ENCODE measurements at places on chromosomes 16 and 17.

GRCh38 chr16:64892835-64893785 is 228.8 kb downstream of the CDH11 start:
- no peak for DNase-seq

- peak; percentile 61 for DNase-seq
Observed at GRCh38 chr17:38559051-38559879, 46.5 kb downstream of the SRCIN1 start.

- DNase-seq, result no peak
Observed at GRCh38 chr16:52101246-52101645, 445.7 kb downstream of the TOX3 start.

- DNase-seq, result no peak
Observed at GRCh38 chr16:15752717-15753488, 102.9 kb downstream of the NDE1 start.

DNA sequence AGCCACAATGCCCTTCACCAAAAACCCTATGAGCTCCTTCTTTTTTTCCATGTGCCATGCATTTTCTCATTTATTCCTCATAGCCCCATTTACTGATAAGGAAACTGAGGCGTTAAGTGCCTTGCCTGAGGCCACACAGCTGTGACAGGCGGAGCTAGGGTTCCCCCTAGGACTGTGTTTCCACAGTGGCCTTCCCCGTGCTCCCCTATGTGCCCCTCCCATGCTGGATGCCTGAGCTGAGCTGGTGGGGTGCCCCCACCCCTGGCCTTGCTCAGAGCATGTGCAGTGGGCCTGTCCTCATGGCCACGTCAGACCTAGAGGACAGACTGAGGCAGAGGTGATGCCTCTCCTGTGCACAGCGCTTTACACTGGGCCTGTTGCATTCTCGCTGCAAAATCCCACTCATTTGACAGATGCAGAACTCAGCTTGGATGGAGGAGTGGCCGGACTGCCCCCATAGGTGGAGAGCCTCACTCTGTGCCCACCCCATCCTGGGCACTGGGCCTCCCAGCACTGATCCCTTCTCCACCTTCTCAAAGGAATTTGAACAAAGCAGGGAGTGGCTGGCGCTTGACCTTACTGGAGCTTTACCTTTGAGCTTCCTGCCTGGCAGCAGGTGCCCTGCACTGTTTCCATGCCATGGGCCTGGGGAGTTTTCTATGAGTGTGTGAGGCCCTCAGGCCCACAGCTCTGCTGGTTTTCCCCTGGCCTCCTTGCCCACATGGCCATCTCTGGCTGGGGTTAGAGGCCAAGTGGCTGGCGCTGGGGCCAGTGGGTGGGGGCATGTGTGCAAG is 2.6 kb downstream of the MAP2K3 start:
- peak; percentile 58 for DNase-seq

DNA sequence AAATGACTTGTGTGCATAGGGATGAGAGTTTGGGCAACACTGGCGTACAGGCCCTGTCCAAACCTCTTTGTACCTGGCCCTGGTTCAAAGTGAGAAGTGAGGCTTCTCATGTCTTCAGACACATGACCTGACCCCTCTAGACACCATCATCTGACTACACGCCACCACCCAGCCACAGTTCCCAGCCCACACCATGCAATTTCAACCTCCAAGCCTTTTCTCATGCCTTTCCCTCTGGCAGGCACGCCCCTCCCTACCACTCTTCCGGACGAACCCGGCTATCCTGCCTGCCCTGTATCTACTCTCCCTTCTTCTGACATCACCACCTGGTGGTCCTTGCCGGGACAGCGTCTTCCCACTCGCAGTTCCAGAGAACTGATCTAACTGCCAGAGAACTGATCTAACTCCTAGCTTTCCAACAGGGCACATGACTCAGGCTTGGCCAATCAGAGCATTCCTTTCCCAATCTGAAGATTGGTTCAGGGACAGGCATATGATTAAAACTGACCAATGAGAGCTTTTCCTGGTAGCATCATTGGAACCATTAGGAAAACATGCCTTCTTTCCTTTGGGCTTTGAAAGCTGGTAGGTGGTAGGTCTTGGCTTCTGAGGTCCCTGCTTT is 27.1 kb upstream of the IL21R start:
- peak; percentile 85 for DNase-seq

DNA sequence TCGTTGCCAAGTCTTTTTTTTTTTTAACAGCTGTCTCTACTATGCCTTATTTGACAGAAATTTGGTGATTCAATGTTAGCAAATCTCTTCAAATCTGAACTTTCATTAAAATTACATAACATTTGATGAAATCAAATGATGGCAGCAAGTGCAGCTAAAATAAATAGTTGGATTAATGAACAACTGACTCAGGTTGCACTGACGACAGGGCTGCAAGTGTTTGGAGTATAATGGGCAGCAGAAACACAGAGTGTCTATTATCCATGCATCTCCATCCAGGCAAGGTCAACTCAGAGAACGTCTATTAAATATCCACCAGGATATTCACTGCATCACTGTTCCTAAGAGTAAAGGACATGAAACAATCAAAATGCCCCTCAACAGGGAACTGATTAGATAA is 109.8 kb downstream of the SLC39A11 start:
- no peak for DNase-seq

GRCh38 chr17:67855504-67856324 is 30.4 kb downstream of the BPTF start:
- DNase-seq, result peak; percentile 84

DNA sequence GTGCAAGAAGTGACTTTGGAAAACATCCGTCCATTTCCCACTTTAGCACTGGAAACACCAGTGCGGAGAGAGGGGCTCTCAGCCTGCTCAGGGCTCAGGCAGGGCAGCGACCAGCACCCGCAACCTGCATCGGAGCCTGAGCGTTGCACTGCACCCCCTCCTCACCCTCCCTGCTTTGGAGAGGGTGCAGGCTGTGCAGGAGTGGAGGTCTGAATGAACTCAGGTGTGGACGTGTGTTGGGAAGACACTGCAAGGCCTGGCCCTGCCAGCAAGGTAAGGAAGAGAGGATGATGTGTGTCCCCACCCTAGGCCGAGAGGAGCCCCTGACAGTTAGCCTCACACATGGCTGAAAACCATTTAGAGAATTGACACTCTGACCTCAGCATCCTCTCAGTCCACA is 81.8 kb downstream of the NT5M start:
- no peak for DNase-seq

GRCh38 chr16:78794581-78795250 is 695.3 kb downstream of the WWOX start:
- DNase-seq, result no peak

DNA sequence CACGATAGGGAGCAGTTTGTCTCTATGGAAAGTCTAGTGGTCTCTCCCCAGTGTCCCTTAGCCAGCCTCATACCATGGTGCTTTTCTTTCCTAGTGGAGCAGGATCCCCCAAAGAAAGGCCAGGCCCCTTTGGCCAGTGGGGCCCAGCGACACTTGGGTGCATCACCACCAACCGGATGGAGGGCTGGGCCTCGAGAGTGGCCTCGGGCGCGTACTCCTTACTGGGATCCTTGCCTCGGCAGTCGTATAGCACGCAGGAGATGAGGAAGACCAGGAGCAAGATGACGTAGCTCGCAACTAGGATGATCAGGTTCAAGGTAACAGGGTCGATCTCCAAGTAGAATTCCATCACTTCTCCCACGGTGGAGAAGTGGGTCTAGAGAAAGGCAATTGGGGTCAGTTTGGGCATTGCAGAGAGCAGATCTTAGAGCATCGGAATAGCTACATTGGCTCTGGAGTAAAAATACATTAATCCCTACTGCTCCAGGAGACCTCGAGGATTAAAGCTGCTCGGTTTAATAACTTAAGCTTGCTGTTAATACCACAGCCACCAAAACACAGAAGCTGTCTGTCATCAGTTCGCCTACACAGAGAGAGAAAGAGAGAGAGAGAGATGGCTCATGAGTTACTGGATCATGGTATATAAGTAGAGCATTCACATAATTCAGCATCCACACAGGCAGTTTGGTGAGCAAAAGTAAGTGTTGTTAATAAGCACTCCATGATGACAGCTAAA is at the start of gene SMIM36:
Gene SMIM36 (minus strand): TSS at position 467 of the 736 bp plus-strand sequence.
- no peak for DNase-seq

GRCh38 chr17:75115555-75115954 is 5.8 kb downstream of the ARMC7 start:
- DNase-seq, result peak; percentile 86

DNA sequence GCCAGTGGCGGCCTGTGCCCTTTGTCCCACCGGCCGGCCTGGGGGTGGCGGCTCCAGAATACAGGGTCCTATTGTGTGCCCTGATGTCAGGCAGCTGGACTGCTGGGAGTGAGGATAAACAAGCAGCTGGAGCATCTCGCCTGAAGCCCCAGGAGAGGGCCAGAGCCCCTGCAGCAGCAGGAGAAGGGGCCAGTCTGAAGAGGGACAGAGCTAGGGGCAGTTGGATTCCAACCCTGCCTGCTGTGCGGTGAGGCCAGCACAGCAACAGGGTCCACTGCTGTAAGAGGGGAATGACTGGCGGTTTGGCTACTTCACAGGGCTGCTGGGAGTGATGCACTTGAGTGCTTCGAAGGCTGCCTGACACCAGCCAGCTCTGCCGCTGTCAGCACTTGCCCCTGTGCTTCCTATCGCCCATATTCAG is 25.0 kb downstream of the RAB11FIP4 start:
- DNase-seq, result no peak

- DNase-seq, result no peak
Observed at GRCh38 chr16:26530584-26531289, 536.0 kb upstream of the C16orf82 start.

DNA sequence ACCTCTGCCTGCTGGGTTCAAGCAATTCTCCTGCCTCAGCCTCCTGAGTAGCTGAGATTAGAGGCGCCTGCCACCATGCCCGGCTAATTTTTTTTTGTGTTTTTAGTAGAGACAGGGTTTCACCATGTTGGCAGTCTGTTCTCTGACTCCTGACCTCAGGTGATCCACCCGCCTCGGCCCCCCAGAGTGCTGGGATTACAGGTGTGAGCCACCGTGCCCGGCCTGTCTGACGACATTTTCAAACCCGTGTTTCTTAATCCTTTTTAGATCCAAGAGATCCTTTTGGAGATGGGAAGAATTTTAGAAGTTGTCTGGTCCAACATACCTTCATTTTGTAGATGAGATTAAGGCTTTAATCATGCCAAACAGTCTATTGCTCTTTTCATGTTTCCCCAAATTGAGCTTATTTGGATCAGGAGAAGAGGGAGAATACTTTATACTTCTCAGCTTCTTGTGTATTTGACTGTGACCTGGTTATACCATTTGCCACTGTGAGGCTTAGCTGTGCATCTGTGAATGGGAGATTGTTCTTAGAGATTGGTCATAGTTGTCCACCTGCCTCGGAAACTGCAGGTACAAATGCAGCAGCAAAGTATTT is 25.8 kb downstream of the USP10 start:
- no peak for DNase-seq

GRCh38 chr16:23059433-23059832 is 89.8 kb downstream of the USP31 start:
- no peak for DNase-seq

- DNase-seq, result no peak
Observed at GRCh38 chr17:11682646-11683045, 84.4 kb downstream of the DNAH9 start.

GRCh38 chr17:81912441-81913309 is 1.5 kb upstream of the PCYT2 start:
- DNase-seq, result peak; percentile 29

DNA sequence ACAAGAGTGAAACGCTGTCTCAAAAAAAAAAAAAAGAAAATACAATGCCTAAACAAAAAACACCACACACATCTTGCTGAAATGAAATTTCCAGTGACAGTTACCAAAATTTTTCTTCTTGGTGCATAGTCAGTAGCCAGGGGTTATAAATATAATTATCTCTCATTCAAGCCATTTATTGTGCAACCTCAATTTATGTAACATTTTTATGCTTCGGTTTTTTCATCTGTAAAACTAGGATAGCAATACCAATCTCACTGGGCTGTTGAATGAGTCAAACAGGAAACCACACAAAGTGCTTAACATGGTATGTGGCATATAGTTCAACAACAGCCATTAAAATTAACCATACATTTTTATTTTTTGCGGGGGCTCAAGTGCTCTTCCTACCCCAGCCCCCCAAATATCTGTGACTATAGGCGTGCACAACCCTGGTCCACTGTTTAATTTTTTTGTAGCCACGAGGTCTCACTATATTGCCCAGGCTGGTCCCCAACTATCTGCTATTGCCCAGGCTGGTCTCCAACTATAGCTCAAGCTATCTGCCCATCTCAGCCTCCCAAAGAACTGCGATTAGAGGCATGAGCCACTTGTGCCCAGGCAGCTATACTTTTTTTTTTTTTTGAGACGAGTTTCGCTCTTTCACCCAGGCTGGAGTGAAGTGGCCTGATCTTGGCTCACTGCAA is 2.6 kb downstream of the COG4 start:
- DNase-seq, result peak; percentile 91

- DNase-seq, result no peak
Observed at GRCh38 chr16:49446805-49447204, 73.2 kb downstream of the C16orf78 start.

- DNase-seq, result no peak
Observed at GRCh38 chr17:79363552-79364275, 247.1 kb downstream of the RBFOX3 start.

GRCh38 chr16:49472598-49472997 is 99.0 kb downstream of the C16orf78 start:
- DNase-seq, result no peak

GRCh38 chr17:64273006-64273405 is 9.9 kb upstream of the TEX2 start:
- DNase-seq, result no peak

- DNase-seq, result no peak
Observed at GRCh38 chr16:22325598-22326368, 28.6 kb downstream of the POLR3E start.

DNA sequence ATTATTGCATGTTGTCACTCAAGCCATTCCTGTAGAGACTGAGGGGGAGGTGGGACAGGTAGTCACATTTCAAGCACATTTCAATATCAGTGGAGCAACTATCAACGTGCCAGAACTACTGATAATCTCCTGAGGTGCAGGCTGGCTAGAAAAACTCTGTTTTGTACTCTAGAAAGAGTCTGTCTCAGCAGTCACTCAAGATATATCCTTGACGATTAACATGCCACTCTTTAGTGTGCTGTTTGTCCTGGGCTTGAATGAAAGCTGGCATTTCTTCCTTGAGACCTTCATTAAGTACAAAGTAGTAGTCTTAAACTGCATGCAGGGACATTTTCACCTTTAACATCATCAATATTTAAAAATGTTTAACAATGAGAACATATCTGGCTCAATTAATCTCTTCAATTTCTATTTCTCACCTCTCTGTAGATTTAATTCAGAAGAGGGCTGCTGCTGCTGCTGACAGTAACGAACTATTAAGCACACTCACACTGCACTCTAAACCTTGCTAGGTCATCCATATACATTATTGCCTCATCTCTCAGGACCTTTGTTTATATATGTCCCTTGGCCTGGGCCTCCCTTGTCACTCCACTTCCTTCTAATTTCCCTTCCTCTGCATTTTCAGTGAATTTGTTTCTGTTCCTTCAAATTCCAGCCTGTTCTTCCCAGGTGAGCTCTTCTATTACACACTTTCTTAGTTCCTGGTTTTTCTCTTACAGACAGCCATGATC is 412.0 kb downstream of the HAPSTR1 start:
- DNase-seq, result no peak

DNA sequence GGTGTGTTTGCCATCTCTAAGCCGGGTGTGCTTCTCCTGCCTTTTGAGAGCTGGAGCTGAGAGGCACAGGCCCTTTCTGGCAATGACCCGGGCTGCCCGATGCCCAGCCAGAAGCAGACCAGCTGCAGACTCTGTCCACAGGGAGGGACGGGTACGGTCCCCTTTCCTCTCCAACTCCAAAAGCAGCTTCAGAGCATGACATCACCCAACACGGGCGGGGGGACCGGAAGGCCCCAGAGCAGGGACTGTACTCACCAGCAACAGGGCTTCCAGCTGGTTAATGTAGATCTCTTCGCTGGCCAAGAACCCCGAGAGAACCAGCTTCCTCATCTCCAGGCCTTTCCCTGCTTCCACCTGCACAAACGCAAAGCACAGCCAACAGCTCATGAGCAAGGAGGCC is 79.4 kb downstream of the ABR start:
- no peak for DNase-seq
